Pancreas (tissue), 10 donors: ENCODE measurements at places on chromosomes 3 and 15.
A peak's percentile ranks its signal among the peaks of the same experiment; 100 is the strongest.

- no peaks in the 10 kb centered on the region for H3K4me1 ChIP-seq
- no peak for DNase-seq
- no peak overlapping the region for H3K27ac ChIP-seq
- H3K27me3 ChIP-seq, result no peaks in the 10 kb centered on the region
- H3K36me3 ChIP-seq, result peaks cover under 1% of the 10 kb centered on the region
Observed at GRCh38 chr15:73183071-73183470, 130.8 kb downstream of the NEO1 start.

GRCh38 chr3:107987036-107987939, 103.5 kb downstream of the CD47 start:
- H3K27me3 ChIP-seq, result no peaks in the 10 kb centered on the region
- H3K27ac ChIP-seq, result peak overlapping the region; percentile 69
- H3K36me3 ChIP-seq, result no peaks in the 10 kb centered on the region
- DNase-seq, result peak; percentile 41
- no peaks in the 10 kb centered on the region for H3K4me1 ChIP-seq
- no peak overlapping the region for H3K4me3 ChIP-seq

- H3K4me1 ChIP-seq, result no peaks in the 10 kb centered on the region
- DNase-seq, result no peak
- H3K27ac ChIP-seq, result no peak overlapping the region
- H3K27me3 ChIP-seq, result no peaks in the 10 kb centered on the region
Observed at GRCh38 chr3:156918746-156919145, 92.6 kb downstream of the LEKR1 start.

DNA sequence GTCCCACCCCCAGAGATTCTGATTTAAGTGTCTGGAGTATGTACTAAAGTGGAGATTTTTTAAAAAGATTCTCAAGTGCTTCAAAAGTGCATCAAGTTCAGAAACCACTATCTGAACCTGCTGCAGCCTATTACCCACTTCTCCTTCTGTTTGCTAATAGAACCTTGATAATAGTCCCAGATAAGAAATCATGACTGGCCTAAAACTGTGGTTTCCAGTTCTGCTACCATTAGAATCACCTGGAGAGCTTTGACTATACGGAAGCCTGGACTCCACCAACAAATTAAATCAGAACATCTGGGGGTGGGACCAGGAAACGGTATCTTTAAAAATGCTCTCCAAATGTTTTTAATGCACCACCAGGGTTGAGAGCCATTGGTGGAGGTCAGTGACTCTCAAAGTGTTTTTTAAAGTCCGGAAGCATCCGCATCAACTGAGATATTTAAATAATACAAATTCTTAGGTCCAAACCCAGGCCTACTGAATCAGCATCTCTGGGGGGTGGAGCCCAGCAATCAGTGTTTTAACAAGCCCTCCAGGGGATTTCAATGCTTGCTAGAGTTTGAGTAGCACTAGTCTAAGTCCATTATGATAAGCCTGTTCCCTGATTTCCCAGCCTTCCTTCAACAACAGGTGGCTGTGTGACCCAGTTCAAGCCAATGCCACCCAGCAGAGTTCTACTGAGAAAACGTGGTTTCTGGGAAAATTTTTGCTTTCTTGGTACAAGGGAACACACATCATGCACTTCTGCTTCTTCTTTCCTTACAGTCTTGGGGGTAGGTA, 45.4 kb upstream of the TIPARP start:
- no peak for DNase-seq
- no peak overlapping the region for H3K27ac ChIP-seq
- H3K36me3 ChIP-seq, result no peaks in the 10 kb centered on the region
- no peak overlapping the region for H3K4me3 ChIP-seq
- H3K27me3 ChIP-seq, result no peaks in the 10 kb centered on the region

- no peak overlapping the region for H3K4me3 ChIP-seq
- H3K36me3 ChIP-seq, result no peaks in the 10 kb centered on the region
- no peak for DNase-seq
- peaks cover 18% of the 10 kb centered on the region for H3K4me1 ChIP-seq
- no peak overlapping the region for H3K27ac ChIP-seq
Observed at GRCh38 chr3:4904811-4905695, 74.2 kb upstream of the BHLHE40 start.

- H3K27me3 ChIP-seq, result no peaks in the 10 kb centered on the region
- no peak for DNase-seq
- H3K4me1 ChIP-seq, result no peaks in the 10 kb centered on the region
- no peak overlapping the region for H3K4me3 ChIP-seq
- H3K36me3 ChIP-seq, result no peaks in the 10 kb centered on the region
Observed at GRCh38 chr3:55879901-55880331, 392.8 kb upstream of the WNT5A start.

GRCh38 chr3:187832202-187832601, 86.9 kb upstream of the BCL6 start:
- no peak overlapping the region for H3K27ac ChIP-seq
- no peaks in the 10 kb centered on the region for H3K27me3 ChIP-seq
- H3K4me1 ChIP-seq, result no peaks in the 10 kb centered on the region
- no peaks in the 10 kb centered on the region for H3K36me3 ChIP-seq
- no peak for DNase-seq

DNA sequence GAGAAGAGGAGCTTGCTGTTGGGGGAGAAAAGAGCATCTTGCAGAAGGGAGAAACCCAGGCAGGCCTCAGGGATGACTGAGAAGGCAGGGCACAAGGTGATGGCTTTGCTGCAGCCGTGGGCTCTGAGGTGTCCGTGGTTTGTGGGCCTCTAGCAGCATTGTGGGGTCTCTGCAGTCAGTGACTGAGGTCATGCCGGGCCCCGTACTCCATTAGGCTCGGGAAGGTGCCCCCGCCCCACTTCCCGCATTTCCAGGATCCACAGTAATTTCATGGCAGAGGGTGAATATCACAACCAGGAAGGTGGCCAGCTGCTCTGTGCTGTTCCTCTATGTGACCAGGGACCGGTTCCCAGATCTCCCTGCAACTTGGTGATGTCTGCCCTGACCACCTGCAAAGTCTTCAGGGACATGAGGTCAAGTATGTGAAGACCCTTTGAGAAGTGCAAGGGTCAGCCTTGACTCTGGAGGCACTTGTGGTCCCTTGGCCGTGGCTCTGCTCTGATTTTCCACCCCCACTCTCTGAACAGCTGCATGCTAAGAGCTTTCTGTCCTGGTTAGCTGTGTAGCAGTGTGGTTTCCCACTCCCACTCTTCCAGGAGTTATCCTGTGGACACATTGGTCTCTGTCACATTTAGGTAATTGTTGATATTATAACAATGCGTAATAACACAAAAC, 3.6 kb downstream of the KLF13 start:
- H3K4me3 ChIP-seq, result peak overlapping the region; percentile 90
- H3K27me3 ChIP-seq, result no peaks in the 10 kb centered on the region
- no peaks in the 10 kb centered on the region for H3K4me1 ChIP-seq
- no peak for DNase-seq
- no peaks in the 10 kb centered on the region for H3K36me3 ChIP-seq

GRCh38 chr15:85419161-85419560, 38.8 kb downstream of the AKAP13 start:
- peaks cover 58% of the 10 kb centered on the region for H3K4me1 ChIP-seq
- H3K36me3 ChIP-seq, result no peaks in the 10 kb centered on the region
- DNase-seq, result no peak
- H3K27me3 ChIP-seq, result no peaks in the 10 kb centered on the region
- no peak overlapping the region for H3K27ac ChIP-seq

GRCh38 chr15:63060699-63061098, 18.2 kb downstream of the TPM1 start:
- no peak for DNase-seq

DNA sequence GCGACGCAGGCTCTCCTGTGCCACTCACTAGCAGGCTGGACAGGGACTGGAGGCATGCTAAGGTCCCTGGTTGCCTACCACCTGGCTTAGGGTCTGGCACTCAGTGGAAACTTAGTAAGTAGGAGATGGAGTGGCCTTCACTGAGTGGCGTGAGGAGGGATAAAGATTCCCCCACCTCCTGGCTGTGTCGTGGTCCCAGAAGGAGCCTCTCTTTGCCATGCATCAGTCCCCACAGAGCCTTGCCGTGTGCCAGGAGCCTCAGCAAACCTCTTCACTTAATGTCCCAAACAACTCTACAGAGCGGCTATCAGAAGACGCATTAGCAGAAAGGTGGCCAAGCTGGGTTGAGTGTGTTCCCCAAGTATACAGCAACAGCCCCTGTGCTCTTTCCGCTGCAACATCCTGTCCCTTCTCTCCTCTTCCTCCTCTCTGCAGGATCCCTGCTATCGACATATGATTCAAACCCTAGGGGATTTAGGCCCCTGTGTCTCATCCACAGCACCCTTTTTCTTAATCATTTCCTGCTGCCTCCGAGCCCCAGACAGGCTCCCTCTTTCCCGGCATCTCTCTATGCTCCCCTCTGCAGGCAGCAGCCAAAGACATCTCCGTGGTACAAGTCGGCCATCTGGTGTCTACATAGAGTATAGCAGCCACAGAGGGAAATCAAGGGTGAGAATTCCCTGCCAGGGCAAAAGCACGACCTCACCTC, 66.7 kb downstream of the SLC6A1 start:
- H3K27me3 ChIP-seq, result no peaks in the 10 kb centered on the region
- DNase-seq, result peak; percentile 30
- H3K27ac ChIP-seq, result no peak overlapping the region
- no peaks in the 10 kb centered on the region for H3K4me1 ChIP-seq
- H3K4me3 ChIP-seq, result no peak overlapping the region
- H3K36me3 ChIP-seq, result no peaks in the 10 kb centered on the region

DNA sequence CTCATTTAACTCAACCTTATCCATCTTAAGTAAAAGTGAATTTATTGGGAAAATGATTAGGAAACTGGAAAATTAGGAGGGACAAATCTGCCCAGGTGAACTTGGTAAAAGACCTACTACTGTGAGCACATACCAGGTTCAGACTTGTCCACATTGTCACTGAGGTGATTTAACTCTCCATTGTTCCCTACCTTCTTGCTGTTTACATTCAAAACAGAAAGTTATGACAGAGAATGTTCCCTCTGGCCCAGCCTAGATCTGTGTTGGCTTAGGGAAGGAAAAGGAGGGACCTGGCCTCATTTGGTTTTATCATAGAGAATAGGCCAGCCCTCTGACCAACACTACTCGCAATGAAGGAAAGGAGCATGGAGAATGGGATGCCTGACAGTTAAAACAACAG, 117.6 kb downstream of the SATB1 start:
- DNase-seq, result no peak
- H3K27me3 ChIP-seq, result no peaks in the 10 kb centered on the region
- no peak overlapping the region for H3K4me3 ChIP-seq
- H3K36me3 ChIP-seq, result no peaks in the 10 kb centered on the region

DNA sequence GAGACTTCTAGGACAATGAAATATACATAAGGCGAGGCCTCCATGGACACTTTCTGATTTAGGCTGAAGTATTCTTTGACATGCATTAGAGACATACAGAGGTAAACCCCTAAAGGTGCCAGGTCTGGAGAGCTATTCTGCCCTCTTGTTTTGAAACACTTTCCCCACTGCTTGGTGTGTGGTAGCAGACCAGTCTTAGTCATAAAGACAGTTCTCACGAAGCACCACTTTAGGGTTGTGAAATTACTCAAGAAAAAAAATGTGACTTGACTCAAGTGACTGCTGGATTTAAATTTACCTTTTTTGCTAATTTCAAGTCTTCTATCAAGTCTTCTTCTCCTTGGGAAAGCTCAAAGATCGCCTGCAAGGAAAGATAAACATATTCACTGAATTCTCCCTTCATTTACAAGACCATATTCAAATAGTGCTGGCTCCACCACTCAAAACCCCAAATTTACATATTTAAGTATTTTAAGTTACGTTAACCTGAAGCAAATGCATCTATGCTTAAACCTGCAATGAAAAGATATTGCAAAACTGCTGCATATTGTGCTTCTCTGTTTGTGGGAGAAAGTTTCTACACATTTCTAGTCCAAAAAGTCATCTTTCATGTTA, 48.4 kb downstream of the ARHGEF3 start:
- peaks cover 47% of the 10 kb centered on the region for H3K4me1 ChIP-seq
- no peak overlapping the region for H3K27ac ChIP-seq

GRCh38 chr3:36653095-36653494, 111.3 kb downstream of the DCLK3 start:
- no peaks in the 10 kb centered on the region for H3K36me3 ChIP-seq
- DNase-seq, result no peak
- no peaks in the 10 kb centered on the region for H3K27me3 ChIP-seq
- no peak overlapping the region for H3K4me3 ChIP-seq
- H3K4me1 ChIP-seq, result no peaks in the 10 kb centered on the region

- no peak overlapping the region for H3K4me3 ChIP-seq
- H3K36me3 ChIP-seq, result no peaks in the 10 kb centered on the region
- no peak overlapping the region for H3K27ac ChIP-seq
- no peaks in the 10 kb centered on the region for H3K4me1 ChIP-seq
- no peaks in the 10 kb centered on the region for H3K27me3 ChIP-seq
Observed at GRCh38 chr3:63296249-63296648, 18.1 kb downstream of the SYNPR start.

GRCh38 chr3:8324747-8325146, 176.9 kb upstream of the LMCD1 start:
- no peaks in the 10 kb centered on the region for H3K4me1 ChIP-seq
- no peaks in the 10 kb centered on the region for H3K36me3 ChIP-seq
- H3K27me3 ChIP-seq, result no peaks in the 10 kb centered on the region
- H3K27ac ChIP-seq, result no peak overlapping the region

DNA sequence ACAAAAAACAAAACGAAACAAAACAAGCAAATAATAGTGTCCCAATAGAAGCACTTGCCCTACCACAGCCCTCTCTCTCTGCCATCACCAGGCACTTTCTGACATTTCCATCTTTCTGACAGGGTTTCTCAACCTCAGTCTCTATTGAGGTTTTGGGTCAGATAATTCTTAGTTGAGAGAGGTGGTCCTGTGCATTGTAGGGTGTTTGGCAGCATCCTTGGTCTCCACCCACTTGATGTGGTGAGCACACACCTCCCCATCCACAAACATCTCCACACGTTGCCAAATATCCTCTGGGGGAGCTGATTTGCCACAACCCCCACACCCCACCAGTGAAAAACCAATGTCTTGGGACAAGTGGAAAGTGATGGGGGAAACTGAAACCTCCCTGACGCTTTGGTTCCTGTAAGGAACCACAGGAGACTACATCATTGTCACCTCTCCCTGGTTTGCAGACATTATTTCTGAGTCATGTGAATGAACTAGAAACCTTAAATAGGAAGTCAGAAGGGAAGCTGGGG, 733.7 kb upstream of the CFAP20DC start:
- H3K36me3 ChIP-seq, result no peaks in the 10 kb centered on the region
- no peak overlapping the region for H3K27ac ChIP-seq
- no peak for DNase-seq
- no peak overlapping the region for H3K4me3 ChIP-seq
- H3K27me3 ChIP-seq, result no peaks in the 10 kb centered on the region
- H3K4me1 ChIP-seq, result no peaks in the 10 kb centered on the region
